ENCODE measurements at places on chromosomes 6 and 20.

DNA sequence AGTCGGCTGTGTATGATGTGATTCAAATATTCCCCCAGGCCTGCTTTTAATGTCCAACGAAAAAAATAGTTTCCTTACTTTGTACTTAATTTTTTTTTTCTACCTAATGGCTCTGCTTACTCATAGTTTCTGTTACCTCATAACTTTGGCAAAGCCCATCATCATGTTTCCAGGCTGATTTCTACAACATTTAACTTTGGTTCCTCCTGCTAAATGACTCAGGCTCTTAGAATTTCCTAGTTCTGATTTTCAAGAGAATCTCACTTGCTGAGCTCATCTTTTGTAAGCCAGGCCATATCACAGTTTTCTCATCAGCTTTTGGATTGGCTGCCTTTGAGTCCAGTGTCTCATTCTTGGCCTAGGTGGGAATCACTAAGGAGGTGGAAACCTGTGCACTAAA, 323.1 kb downstream of the HDGFL1 start:
- DNase-seq: no peak

DNA sequence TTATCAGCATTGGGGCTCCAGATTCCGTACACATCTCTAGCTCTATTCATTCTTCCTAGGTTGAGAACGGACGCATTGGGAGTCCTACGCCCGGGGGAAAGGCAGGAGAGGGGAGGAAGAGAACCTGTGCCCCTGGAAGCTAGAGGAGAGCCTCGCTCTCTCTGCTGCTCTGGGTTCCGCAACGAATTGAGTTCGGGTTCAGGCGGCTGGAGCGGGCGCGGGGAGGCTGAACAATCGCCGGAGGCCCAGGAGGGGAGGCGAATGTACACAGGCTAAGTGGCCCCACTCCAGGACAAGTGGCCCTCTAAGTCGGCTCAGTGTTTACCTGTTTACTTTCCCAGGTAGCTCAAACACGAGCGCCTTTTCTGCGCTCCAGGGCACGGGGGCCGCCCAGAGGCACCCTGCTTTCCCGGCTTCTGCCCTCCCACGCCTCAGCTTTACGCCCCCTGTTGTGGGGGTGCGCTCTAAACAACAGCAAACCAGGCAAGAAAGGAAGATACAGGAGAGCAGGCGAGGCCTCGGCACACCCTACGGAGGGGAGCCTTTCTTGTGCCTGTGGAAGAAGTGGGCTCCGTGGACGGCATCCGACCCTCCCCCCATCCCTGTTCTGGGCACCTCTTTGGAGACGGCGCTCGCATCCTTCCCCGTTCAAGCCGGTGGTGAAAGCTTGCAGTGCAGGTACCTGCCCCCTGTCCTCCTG, 4.6 kb upstream of the NKX2-2 start:
- DNase-seq: no peak

GRCh38 chr6:9543649-9544048, 871.2 kb downstream of the TFAP2A start:
- no peak for DNase-seq

GRCh38 chr6:170173335-170173881, 117.5 kb downstream of the DLL1 start:
- no peak for DNase-seq

DNA sequence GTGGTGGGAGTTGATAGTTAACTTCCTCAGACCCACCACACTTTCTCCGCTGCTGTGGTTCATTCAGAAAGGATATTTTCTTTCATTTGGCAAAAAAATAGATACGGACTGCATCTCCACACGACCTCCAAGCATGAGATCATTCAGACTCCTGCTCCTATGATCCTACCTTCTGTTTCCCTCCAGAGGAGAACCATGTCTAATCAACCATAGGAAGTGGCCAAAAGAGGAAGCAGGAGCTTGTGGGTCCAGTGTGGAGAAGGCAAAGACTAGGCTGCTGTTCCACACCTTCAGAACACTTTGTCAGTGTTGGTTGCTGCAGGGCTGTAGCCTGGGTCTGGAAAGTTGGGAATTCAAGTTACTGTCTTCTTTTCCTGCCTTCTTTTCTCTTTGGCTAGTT, 10.6 kb upstream of the KIF13A start:
- DNase-seq: no peak

DNA sequence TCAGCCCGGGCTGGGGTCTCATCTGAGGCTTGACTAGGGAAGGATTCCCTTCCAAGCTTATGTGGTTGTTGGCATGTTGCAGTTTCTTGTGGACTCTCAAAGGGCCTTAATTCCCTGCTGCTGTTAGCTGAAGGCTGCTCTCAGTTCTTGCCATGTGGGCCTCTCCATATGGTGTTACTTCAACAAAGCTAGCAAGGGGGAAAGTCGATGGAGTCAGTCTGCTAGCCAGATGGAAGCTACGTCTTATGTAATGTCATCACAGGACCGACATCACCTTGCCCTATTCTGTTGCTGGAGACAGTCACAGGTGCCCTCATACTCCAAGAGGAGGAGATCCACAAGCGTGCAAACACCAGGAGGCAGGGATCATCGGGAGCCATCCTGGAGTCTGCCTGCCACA, 43.3 kb upstream of the ARMC2 start:
- no peak for DNase-seq

DNA sequence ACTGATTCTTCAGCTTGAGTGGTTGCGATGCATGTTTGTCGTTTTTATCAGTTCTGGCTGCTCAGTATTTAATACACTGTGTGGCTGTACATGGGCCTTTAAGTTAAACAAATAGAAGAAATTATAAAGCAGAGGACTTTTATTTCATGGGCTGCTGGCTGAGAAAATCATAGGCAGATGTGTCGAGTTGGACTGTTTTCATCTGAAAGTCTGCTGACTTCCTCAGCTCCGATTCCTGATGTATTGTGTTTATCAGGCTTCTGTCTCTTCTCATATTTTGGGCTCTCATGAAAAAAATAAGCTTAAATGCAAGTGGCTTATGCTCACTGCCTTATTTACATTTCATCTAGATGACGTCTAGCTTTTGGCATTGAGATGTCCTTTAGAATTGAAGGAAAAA, 129.5 kb upstream of the GGTLC1 start:
- DNase-seq: no peak

- no peak for DNase-seq
These were observed at the start of gene PPP1R3G for GRCh38 chr6:5084781-5085647. PPP1R3G (plus strand) TSS chr6:5085341; CDS start chr6:5085486, 145 bp downstream.

DNA sequence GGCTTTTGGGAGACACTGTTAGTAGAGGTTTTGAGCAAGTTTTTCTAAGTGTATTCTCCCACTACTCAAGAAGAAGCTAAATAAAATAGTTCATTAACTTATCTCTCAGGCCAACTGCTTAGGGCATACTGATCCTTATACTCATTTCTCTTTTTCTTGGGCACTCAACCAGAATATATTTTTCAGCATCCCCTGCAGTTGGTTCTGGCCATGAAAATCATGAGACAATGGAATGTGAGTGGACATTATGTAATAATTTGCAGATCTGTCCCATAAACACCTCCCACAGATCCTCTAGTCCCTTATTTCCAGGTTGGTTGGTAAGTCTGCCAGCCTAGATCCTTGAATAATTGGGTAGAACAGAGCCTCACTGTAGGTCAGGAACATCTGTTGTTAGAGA, 136.7 kb downstream of the AIG1 start:
- no peak for DNase-seq

GRCh38 chr6:6975459-6976111, 132.2 kb upstream of the RREB1 start:
- DNase-seq: no peak

DNA sequence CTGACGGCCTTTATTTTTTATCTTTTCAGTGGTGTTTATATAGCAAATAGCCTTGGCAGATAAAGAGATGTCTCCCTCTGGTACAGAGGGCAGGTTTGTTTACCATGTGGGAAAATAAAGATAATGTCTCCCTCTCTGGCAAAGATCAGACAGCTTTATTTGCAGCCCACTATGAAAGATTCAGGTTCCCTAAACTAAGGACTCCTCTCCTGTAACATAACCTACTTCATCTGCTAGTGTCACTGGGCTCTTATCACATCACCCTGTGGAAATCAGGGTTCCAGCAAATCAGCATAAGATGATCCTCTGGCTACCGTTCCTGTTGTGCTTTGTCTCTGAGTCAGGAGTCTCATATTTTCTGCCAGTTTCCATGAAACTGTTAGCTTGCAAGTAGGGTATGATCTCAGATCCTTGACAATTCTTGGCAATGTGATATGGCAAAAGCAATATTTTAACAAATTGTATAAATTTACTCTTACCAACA, 3.1 kb downstream of the FBXL4 start:
- no peak for DNase-seq

- peak; percentile 33 for DNase-seq
These were observed 38.3 kb downstream of the COX4I2 start for GRCh38 chr20:31675828-31676608.

GRCh38 chr6:21187485-21187884, 406.1 kb upstream of the SOX4 start:
- DNase-seq: no peak

- DNase-seq: no peak
These were observed 148.6 kb upstream of the SALL4 start for GRCh38 chr20:51950926-51951325.

DNA sequence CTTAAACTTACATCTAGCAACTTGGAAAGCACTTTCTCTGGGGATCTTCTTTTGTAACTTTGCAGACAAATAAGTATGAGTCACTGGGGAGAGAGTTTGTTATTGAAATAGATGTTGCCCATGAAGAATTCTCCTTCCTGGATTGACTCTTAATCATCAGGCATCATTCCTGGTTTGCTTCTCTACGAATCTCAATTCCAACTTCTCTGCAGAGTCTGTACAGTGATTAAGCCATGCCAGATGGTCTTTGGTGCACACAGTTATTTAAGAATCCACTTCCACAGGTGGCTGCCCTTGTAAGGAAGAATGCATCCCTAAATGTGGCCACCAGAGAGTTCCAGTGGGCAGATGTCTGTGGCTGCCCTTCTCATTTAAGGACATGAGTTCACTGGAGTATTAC, 25.7 kb downstream of the MYCT1 start:
- DNase-seq: no peak

All from occipital lobe (tissue), 3 donors.